ENCODE measurements at places on chromosomes 11 and 22.

GRCh38 chr22:48827904-48828555 lies 999.6 kb downstream of the BRD1 start:
- DNase-seq: no peak

GRCh38 chr22:46945481-46945880 lies 183.0 kb downstream of the TBC1D22A start:
- DNase-seq: no peak

DNA sequence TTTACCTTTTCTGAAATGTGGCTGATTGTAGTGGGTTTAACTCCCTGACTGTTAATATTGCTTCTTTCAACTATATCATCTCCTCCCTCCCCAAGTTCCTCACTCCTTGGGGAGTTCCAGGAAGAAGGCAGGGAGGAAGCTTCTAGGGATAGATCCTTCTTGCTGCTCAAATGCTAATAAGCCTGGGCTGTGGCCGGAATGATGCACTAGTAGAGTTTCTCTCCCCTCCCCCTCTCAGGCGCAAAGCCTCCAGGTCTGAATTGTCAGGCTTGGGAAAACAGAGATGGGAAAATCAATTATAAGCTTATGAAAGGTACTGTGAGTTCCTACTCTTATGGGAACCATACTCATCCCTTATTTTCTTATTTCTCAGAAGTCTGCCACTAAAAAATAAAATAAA lies 30.8 kb downstream of the FEZ1 start:
- no peak for DNase-seq

- no peak for DNase-seq
Observed at GRCh38 chr11:17268902-17269301, 7.6 kb upstream of the NUCB2 start.

- no peak for DNase-seq
Observed at GRCh38 chr11:101516546-101516945, 67.3 kb downstream of the TRPC6 start.

- no peak for DNase-seq
Observed at GRCh38 chr11:131762346-131763110, 392.1 kb downstream of the NTM start.

DNA sequence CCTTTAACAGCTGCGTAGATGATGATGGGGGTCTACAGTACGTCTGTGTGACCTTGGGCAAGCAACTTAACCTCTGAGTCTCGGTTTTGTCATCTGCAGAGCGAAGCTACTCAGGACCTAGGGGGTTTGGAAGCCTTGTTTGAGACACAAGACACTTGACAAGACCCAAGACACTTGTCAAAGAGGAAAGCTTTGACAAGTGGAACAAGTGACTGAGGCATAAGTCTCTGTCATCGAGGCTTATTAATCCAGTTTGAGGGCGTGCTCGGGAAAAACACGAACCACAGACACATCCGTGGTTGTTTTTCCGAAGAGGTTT lies 732 bp upstream of the PC start:
- no peak for DNase-seq

DNA sequence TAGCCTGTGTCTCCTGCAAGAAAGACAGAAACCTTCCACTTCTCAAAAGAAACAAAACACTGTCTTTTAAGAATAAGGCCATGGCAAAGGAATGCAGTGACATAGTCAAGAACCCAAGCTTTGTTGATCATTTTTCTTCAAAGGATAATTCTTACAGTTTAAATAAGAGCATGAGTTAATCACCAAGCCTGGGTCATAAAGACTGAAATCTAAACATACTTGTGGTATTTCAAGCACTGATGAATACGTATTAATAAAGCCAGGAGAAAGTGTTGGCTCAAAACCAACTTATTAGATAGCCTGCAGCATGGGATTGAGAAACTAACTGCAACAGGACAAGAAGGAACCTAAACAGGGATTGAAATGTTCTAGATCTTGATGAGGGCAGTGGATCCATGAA lies 143.3 kb upstream of the MTNR1B start:
- DNase-seq: no peak

GRCh38 chr11:115164774-115165173 lies 339.4 kb downstream of the CADM1 start:
- DNase-seq: no peak

DNA sequence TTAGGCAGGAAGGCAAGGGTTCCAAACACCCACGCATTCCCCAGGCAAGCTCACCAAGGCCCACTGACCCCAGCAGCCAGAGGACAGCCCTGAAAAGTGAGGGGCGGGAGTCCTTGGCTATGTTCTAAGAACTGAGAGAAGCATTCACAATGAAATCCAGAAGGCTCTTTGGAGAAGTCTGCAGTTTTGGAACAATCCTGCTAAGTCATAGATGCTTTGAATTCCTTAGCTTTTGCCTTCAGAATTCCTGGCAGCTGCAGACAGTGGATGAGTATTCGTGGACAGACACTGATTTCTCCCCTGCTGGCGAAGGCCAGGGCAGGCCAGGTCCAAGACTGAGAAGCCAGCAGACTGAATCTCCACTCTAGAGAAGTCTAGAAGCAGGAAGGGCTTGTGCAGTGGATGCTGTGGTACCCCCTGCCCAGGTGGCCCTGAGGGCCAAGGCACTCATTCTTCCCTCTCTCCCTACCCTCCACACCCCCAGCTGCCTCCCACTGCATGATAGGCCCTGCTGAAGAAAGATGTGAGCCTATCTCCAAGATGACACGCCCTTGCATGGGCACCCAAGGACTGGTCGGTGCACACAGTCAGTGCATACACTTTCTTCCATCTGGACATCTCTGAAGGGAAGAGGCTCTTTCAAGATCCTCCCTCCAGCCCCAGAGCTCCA lies 133.2 kb upstream of the TEAD1 start:
- DNase-seq: no peak

GRCh38 chr11:8744423-8744822 lies 61.8 kb downstream of the RPL27A start:
- DNase-seq: no peak

- DNase-seq: no peak
Observed at GRCh38 chr11:116071241-116071640, 567.0 kb upstream of the CADM1 start.

- DNase-seq: no peak
Observed at GRCh38 chr11:110979696-110980095, 265.8 kb upstream of the POU2AF2 start.

DNA sequence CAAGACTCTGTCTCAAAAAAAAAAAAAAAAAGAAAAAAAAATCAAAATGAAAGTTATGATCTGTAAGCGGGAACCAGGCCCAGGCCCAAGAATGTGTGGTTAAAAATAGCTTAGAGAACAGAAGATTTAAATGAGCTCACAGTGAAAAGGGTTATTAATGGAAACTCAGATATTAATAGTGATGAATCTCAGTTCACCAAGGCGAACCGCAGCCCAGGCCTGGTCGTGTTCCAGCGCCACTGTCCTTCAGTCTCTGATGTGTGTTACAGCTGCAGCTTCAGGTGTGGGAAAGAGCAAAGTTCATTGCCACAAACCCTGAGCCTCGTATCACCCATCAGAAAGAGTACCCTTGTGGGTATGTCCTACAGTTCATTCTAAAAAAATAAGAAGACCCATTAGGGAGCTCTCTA lies 107.1 kb downstream of the GAB2 start:
- DNase-seq: no peak

DNA sequence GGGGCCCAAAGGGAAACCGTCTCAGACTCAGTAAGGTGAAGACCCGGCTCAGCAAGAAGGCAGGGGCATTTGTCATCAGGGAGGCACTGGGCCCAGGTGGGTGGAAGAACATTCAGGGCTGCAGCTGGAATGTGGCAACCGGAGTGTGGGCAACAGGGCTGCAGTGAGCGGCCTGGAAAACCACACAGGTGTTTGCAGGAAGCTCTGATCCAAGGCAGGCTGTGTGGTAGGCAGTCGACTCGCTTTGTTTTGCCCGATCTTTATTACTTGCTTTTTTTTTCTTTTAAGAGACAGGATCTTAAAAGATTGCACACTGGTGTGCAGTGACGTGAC lies 82.8 kb downstream of the DGCR2 start:
- DNase-seq: no peak

GRCh38 chr22:20965888-20966855 lies 883 bp upstream of the AIFM3 start:
- no peak for DNase-seq

GRCh38 chr22:49327411-49328117 lies 500.1 kb downstream of the BRD1 start:
- no peak for DNase-seq

GRCh38 chr22:25566186-25566897 lies 1.9 kb downstream of the GRK3 start:
- DNase-seq: no peak

GRCh38 chr11:121090145-121090721 lies 10.8 kb upstream of the TECTA start:
- no peak for DNase-seq

DNA sequence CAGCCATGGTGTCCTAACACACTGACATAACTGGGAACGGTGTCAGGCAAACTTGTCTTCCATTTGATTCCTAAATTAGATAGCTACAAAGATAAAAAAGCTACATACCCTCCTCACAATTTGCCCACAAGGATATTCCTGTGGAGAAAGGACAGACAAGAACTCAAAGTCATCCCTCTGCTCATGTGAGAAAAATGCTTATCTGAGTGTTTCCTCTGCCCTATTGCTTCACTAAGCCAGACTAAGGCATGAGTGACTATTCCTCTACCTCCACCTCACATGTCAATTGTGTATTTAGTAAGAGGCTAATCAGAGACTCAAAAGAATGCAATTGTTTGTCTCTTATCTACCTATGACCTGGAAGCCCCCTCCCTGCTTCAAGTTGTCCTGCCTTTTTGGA lies 247.7 kb downstream of the DDX10 start:
- no peak for DNase-seq

- DNase-seq: no peak
Observed at GRCh38 chr22:24510637-24511625, 15.8 kb downstream of the UPB1 start.

- DNase-seq: no peak
Observed at GRCh38 chr11:130806746-130807145, 109.5 kb downstream of the SNX19 start.

DNA sequence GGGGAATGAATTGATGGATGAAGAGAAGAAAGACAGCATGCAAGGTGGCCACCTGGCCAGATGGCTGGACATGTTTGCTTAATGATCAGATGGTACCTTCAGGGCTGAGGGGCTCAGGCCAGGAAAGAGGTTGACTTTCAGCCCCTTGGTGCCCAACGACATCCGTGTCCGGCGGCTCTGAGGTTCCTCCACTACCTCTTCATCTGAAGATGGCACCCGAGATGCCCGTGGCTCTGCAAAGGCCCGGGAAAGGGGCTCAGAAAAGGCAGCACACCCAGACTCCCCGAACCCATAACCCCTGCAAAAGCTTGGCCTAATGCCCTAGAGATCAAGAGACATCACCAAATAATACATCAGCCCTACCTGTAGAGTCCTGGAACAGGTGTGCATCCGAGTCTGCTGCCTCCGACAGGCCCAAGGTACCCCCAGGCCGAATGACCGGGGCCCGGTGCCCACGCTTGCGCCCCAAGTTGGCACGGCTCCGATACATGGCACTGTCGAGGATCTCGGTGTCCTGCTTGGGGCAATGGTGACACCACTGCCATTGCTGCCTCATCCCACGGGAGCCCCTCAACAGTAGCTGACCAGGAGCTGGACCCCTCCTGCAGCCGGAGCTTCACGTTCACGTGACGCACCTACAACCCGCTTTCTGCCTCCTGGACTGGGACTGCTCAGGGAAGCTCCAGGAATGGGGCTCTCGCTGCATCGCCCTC lies 22.9 kb downstream of the TNKS1BP1 start:
- no peak for DNase-seq

GRCh38 chr11:27740362-27741013 lies 40.2 kb upstream of the BDNF start:
- no peak for DNase-seq

GRCh38 chr11:2166091-2166851 lies 5.3 kb upstream of the INS start:
- peak; percentile 36 for DNase-seq

GRCh38 chr11:3002871-3003270 lies 10.7 kb upstream of the NAP1L4 start:
- no peak for DNase-seq

DNA sequence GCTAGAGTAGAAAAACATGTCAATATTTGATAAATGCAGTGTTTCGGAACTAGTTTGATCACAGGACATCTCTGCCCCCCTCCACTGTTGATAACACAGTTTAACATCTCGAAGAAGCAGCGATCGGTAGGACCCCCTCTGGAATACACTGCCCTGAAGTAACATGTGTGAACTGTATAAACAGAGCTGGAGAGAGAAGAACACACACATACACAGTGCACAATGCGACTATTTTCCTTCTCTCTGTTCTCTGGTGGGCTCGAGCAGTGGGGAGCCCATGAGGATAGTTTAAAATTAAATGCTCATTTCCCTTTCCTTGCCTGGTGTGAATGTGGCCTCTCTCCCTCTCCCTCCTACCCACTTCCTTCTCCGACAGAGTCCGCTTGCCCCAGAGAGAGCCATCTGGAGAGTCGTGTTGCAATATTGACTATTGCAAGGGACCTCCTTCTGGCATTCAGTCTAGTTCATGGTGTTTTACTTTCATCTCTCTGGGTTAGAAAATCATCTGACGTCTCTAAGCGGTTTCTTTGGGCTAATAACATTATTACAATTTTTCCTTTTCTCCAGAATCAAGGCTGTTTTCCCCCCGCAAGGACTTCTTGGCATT lies 51.6 kb upstream of the BARX2 start:
- no peak for DNase-seq

GRCh38 chr11:122670131-122670530 lies 14.6 kb downstream of the UBASH3B start:
- DNase-seq: no peak

GRCh38 chr11:65883058-65883761 lies 3.6 kb downstream of the CTSW start:
- no peak for DNase-seq

DNA sequence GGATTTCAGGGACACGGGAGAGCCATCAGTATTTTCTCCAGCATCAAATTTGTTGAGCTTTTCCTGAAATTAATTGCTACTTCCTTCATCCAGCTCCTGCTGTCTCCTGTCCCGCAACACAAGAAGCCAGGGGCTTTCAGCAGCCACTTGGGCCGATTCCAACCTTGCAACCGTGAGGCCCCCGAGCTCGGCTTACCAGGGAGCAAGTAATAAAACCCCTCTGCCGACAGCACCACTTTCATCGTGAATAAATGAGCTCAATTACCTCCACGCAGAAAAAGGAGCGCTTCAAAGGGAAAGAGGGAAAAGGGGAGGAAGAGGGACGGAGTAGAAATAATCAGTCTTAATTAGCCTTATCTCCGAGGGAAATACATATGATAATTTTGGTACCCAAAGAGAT lies 76.6 kb downstream of the CELSR1 start:
- DNase-seq: no peak

GRCh38 chr11:2858995-2859698 lies 26.4 kb downstream of the CDKN1C start:
- no peak for DNase-seq
